ENCODE measurements at places on chromosomes 7 and 10.
A peak's percentile ranks its signal among the peaks of the same experiment; 100 is the strongest.

- no peak for DNase-seq
These were observed 16.9 kb downstream of the CYP26A1 start for GRCh38 chr10:93090619-93091018.

- DNase-seq, result no peak
These were observed 2.8 kb upstream of the TRRAP start for GRCh38 chr7:98875501-98875900.

DNA sequence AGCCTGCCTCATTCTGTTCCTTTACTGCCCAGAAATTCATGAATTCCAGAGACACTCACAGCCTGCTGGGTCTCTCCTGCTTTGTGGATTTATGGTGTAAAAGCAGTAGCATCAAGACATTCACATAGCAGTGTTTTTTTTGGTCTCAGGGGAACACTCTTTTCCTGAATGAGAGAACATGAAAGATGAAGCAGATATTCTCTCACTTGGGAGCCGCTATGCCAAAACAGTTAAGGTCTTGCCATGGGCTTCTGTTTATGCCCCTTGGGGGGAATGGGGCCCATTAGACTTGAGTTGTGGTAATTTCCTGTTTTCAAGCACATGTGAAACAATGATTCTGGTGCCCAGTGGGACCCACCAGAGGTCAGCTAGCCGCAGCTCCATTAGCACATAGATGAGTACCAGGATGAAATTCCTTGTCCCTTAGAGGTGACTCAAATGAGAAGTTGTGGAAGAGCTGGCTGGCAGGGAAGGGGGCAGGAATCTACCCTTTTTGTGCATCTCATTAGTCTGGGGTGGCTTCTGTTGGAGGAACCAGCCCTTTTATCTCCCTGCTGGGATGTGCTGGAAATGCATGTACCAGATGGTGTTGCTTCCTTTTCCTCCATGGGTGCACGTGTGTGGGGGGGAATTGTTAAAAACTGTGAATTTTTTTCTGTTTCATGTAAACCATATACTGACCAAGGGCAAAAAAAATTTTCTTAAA, 13.3 kb downstream of the BMPER start:
- DNase-seq, result no peak

GRCh38 chr7:14023838-14024237, 34.4 kb upstream of the ETV1 start:
- DNase-seq, result no peak

DNA sequence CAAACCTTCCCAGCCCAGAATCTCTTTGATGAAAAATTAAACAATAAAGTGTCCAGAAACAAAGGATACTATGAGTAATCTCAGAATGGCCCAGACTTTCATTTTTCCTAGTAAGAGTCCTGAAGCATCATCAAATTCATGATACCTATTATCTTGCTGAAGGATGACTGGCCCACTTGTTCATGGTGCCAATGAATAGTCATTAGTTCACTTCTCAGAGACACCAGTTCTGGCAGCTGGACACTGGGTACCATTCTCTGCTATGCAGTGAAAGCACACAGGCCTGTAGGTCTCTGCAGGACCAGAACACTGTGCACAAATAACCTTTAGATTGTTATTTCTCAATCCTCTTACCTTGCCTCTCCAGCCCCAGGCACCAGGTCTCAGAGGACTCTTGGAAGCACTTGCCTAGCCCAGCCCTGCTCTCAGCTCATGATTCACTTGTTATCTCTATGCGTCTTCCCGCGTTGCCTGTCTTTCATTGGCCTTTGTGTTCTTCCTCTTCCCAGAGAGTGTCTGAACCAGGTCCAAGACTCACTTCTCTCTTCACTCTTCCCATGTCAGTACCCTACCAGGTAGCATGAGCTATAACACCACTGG, 98.1 kb upstream of the AGBL3 start:
- DNase-seq, result no peak

DNA sequence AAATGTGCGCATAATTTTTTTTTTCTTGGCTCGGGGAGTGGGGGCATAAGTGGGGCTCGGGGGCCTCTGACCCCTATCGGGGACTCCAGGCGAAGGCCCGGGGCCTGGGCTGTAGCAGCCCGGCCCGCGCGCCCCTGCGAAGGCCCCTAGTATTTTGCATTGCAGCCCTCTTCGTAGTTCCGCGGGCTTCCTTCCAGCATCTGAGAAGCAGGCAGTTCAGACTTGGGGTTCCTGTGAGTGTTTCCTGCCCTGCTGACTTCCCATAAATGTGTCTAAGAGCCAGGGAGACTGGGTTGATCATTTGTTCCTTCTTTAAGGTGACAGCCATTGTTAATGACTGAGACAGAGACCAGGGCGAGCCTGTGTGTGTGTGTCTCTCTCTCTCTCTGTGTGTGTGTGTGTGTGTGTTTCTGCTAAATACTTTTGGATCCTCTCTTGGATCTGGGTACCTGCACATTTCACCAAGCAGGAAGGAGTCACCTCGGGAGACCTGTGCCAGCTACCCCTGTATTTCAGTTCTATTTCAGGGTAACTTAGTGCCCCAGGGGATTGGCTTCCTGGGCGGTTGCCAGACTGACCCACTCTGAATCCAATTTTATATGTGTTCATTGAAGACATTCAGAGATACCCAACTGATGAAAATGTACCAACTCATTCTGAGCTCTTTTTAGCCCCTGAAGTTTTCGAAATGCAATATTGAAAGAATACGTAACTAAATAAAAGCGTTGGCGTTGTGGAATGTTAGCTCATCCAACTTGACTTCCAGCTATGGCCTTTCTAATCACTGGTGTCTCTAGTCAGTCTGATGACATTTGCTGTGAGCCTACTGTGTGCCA, 805 bp downstream of the MSRB2 start:
- DNase-seq, result peak; percentile 12

- DNase-seq, result no peak
These were observed 3.3 kb downstream of the ADAMTS14 start for GRCh38 chr10:70675496-70676161.

DNA sequence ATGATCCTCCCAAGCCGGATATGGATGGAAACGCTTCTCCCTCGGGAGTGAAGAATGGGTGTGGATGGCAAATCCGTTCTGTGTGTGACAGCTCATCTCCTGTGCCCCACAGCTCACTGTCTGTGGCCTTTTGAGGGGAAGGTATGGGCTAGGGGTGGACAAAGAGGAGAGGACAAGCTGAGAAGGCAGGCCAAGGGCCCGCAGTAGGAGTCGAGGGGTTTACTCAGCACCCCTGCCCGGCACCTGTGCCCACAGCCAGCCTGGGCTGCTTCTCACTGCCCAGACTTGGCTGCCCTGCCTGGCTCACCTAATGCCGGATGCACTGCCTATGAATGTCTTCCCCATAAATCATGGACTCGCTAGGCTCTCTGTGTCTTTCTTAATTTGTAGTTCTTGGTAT, 503.8 kb downstream of the TCERG1L start:
- no peak for DNase-seq

DNA sequence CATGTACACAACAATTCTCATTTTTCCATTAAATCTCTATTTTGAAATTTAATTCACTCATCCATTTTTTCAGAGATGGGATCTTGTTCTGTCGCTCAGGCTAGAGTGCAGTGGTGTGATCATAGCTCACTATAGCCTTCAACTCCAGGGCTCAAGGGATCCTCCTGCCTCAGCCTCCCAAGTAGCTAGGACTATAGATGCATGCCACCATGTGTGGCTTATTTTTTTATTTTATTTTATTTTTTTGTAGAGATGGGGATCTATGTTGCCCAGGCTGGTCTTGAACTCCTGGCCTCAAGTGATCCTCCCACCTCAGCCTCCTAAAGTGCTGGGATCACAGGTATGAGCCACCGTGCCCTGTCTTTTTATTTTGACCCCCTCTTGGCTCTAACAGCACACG, 203.8 kb upstream of the KLF14 start:
- no peak for DNase-seq

GRCh38 chr10:105742184-105742583, 1101.1 kb downstream of the SORCS3 start:
- no peak for DNase-seq

DNA sequence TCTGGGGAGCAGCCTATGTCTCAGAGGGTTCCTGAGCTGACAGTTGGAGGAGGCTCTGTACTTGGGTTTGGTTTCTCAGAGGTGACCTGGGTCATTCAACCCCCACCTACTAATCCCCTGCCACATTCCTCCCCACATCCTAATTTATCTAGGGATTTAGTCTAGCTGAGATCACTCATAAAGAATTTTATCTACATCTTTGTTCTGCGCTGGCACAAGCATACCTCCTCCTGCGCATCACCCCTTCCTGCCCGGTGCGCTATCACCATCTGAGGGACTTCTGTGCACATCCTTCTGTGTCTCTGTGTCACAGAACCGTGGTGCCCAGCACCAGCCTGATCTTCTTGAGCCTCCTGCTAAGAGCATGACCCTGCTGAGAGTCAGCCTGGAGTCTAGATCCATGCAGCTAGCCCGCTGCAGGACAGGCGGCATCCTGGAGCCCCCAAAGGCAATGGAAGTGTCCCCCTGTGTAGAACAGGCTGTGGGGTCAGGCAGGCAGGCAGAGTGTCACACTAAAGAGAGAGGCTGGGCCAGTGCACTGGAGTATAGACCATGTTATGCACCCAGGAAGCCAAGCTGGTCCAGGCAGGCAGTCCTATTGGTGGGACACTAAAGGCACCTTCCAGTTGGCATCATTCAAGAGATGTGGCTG, 63.6 kb downstream of the ARHGAP22 start:
- DNase-seq, result no peak

GRCh38 chr7:28358423-28358868, 53.9 kb upstream of the CREB5 start:
- no peak for DNase-seq

DNA sequence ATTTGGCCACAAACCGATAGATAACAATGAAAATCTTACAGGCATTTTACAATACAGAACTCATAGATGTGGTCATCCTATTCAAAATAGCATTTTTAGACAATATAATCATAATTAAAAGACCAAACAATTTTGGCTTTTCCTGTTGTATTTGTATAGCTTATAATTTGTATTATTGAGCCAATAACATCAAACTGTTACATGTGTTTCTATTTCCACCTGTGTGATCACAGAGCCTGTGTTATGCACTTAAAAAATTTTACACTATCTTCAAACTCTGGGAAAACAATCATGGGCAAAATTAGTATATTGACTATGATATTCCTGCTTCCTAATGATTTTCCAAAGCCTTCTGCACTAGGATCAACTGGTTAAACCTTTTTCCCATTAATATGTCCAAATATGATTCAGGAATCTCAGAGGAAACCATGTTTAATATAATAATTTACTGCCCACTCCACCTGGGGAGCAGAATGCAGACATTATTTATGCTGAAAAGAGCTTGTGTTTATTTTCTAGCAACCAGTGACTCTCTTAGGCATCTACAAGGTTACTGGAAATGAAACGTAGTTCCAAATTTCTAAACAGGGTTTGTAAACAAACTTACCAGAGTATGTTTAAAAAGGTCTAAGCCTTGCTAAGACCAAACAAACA, 1.7 kb downstream of the RHOBTB1 start:
- no peak for DNase-seq

DNA sequence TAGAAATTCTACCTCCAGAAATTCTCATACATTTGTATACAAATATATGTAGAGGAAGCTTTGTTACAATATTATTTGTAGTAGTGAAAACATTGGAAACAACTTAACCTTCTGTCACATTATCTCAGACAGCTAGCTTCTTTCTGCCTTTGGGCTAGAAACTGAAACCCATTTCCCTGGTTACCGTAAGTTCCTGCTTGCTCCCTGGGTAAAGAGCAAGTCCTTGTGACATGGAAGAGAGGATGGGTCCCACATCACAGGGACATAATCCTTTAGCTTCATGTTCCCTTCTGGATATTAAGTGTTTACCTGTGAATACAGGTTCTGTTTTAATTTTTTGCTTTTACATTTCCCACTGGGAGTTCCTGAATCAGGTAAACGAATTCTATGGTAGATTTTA, 41.8 kb downstream of the KLHDC10 start:
- DNase-seq, result no peak

GRCh38 chr7:70676243-70676642, 455.7 kb upstream of the GALNT17 start:
- no peak for DNase-seq

DNA sequence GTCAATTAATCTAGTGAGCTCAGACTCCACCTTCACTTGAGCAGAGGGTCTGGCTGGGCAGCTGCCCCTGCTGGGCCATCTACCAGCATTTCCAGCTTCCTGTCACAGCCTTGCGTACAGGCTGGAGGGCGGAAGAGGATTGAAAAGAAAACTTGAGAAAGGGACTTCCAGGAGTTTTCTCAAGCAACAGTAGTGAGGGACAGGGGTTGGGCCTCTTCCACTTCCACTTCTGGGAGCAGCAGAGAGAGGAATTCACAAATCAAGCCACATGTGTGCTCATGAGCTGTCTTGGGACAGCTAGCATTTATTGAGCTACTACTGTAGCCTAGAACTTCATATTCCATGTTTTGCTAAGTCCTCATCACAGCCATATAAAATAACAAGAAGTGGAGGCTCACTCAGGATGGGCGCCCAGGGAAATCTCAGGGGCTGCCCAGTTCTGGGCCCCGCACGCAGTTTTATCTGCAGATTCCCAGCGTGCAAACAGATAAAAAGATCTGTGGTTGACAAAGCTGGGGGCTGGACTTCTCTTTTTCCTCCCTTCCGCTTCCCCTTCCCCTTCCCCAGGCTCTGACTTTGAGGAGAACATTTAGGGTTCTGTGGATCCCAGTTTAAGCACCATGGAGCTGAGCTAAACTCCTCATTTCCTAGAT, 135.8 kb downstream of the RGS10 start:
- DNase-seq, result no peak

GRCh38 chr7:124723012-124723411, 42.6 kb downstream of the GPR37 start:
- no peak for DNase-seq

GRCh38 chr7:138370956-138371355, 89.1 kb upstream of the TRIM24 start:
- no peak for DNase-seq

DNA sequence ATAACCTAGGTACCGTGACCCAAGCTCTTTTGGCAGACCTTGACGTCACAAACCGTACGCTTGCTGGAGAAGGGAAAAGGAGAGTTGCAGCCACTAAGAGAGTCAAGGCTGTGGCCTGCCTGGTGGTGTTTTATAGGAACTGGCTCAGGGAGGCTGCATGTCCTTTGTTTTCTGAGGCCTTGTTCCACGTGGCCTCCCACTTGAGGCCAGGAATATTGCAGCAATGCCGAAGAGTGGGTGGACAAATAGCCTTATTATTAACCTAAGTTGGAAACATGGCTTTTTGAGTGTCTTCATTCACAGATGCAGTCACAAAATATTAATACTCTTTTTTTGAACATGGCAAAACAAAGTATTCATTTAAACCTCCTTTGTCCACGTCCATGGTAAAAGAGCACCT, 178.0 kb downstream of the CELF2 start:
- DNase-seq, result no peak

DNA sequence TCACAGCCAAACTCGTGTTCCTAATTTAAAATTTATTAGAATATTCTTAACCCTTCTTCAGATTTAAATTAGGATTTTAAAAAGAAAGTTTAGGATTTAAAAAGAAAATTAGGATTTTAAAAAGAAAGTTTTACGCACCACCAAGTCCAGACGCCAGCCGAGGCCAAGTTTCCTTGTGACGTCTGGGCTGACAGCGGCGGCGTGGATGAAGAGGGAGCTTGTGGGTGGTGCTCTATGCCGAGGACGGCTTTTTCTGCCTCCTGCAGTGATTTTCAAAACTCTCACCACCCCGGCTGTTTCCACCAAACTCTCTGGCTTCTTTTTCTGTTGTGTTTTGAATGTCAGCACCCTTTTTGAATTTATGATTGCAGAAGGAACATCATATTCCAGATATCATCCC, 252.9 kb downstream of the DNAJB6 start:
- DNase-seq, result no peak

All from GM12864 (cell line).